Stimulated activated CD8-positive, alpha-beta memory T cell treated with anti-CD3 and anti-CD28 coated beads, Interleukin-7, amount 100 ng/mL, for 4 hours (primary cell): ENCODE measurements at places on chromosomes 16 and 17.

GRCh38 chr16:86928523-86929011 lies 350.2 kb downstream of the FOXL1 start:
- no peak for DNase-seq

DNA sequence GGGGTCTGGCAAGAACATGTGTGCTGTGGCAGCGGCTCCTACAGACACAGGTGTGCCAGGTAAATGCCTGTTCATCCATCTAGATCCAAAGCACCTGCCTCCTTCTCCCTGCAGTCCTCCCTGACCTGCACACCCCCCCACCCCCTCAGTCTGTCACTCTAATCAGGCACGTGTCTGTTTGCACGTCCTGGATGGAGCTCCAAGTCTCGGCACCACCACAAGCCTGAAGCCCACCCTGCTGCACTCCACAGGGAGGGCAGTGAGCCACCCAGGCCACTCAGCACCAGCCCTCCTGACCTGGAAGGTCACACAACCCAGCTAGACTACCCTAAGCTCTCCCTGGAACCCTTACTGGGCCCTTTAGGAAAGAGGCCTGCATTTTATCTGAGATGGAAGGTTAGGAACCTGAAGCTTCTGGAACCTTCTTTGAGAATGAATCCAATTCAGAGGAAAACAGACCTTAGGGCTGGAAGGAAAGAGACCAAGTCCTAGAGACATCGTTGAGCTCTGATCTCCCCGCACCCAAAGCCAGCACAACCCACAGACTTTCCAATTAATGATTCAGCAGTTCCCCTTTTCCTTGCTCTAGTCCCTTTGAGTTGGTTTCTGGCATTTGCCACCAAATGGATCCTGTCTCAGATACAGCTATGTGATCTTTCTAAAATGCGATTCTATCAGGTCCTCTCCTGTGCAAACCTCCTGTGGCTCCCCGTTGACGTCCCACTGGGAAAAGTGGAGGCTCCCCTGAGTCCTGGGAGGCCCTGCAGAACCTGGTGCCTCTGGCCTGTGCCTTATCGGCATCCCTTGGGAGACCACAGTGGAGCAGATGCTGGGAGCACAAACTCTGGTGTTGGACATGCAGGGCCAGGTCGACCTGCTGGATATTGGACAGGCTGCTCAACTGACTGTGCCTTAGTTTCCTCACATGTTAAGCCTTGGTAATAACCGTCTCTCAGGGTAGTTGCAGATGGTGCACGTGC lies 67.9 kb downstream of the PRMT7 start:
- no peak for DNase-seq

DNA sequence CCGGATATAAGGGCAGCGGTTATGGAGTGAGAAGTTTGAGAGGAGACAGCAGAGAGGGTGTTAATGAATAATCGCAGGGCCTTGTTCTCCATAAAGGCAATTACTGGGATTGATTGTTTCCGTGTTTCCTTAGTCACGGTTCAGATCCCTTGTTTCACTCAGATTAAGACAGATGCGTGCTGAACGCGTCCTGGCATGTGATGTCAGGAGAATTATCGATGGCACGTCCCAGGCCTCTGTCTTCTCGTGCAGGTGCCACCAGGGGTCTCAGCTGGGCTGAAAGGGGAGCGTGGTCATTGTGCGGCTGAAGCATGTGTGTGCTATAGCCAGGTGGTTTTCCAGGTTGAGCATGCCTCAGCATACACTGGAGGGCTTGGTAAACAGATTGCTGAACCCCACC lies 142.4 kb upstream of the NOL11 start:
- DNase-seq, result no peak

- DNase-seq, result peak; percentile 87
Measured at GRCh38 chr16:89505204-89506112, 2.7 kb upstream of the SPG7 start.

DNA sequence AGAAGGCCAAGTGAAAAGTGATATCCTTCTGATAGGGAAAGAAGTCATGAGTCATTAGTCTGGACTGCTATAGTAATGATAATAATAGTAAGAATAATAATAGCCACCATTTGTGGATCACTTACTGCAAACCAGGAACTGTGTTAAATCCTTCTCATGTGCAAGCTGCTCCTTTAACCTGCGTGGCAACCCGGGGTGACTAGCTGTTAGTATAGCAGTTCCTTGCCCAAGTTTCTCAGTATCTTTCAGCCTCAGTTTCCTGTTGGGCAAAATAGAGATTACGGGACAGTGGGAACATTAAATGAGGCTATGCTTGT lies 129.5 kb downstream of the CDH13 start:
- DNase-seq, result no peak

DNA sequence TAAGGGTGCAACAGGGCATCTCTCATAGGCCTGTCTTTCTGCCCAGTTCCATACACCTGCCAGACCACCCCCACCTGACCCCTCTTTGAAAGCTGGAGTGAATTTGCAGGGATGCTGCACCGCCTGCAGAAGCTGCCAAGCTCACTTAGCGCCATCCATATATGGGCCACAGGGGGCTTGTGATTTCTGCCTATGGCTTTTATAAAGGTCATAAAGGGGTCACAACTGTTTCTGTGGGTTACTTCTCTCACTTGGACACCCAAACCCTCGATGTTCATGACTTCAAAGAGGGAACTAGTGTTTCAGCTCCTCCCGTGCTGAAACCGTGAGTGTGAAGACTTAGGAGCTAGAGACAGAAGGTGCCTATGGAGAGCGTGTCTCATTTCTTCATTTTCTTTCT lies 23.9 kb upstream of the MEAK7 start:
- no peak for DNase-seq

DNA sequence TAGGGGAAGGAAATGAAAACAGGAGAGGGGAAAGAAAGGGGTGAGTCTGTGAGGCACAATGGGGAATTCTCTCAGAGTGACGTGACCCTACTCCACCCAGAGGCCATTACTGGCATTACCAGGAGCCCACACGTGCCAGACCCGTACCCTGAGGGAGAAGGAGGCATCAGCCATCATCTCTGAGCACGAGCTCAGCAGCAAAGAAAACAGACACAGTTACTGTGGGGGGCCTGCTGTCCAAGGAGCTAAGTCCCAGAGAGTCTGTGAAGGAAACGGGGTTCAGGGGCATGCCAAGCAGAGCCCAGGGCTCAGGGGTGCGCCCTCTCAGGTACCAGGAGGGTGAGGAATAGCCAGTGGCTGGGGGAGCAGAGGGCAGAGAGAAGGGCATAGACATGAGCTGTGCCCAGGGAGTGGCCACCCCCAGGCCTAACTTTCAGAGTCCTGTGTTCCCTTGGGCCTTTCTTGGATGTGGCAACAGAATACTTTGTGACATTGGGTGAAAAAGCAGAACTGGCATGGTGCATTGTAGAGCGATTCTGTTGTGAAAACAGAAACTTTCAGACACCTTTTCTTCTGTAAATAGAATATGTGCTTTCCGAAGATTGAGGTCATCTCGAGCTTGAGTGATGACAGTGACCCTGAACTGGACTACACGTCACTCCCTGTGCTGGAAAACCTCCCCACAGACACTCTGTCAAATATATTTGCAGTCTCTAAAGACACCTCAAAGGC lies 11.3 kb downstream of the TAF1C start:
- peak; percentile 39 for DNase-seq

GRCh38 chr16:17578981-17579874 lies 108.5 kb upstream of the XYLT1 start:
- peak; percentile 6 for DNase-seq

DNA sequence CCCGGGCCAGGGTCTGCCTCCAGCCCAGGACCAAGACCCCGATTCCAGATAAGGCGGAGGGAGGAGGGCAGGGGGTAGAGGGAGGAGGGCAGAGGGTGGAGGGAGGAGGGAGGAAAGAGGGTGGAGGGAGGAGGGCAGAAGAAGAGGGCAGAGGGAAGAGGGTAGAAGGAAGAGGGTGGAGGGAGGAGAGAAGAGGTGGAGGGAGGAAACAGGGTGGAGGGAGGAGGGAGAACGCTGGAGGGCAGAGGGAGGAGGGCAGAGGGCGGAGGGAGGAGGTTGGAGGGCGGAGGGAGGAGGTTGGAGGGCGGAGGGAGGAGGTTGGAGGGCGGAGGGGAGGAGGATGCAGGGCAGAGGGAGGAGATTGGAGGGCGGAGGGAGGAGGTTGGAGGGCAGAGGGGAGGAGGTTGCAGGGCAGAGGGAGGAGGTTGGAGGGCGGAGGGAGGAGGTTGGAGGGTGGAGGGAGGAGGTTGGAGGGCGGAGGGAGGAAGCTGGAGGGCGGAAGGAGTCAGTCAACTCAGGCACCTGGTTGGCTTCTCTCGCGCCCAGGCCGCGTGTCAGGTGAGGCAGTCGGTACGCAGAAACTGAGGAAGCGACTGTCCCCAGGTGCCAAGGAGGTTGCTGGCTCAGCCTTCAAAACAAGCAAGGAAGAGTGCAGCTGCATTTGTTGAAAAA lies 65.2 kb downstream of the KLHDC4 start:
- DNase-seq, result no peak

GRCh38 chr17:67829331-67829730 lies 4.0 kb downstream of the BPTF start:
- DNase-seq, result no peak

DNA sequence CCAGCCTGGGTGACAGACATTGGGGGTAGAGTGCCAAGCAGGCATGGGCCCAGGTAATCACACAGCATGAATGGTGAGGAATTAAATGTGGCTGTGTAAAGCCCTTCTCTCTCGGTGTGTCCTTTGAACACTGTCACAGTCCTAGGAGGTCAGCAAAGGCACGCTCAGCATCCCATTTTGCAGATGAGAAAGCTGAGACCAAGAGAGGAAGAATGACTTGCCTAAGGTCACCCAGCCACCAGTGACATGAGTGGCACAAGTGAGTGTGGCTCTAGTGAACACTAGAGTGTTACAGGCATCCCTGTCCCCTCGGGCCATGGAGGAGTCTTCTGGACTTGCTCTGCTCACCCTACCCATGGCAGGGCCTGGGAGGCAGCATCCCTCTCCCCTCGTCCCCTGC lies 10.7 kb downstream of the CTF1 start:
- no peak for DNase-seq

GRCh38 chr16:70726892-70727361 lies 41.1 kb upstream of the MTSS2 start:
- DNase-seq, result no peak

- DNase-seq, result no peak
Measured at GRCh38 chr17:77126519-77126918, 14.2 kb upstream of the SEC14L1 start.

DNA sequence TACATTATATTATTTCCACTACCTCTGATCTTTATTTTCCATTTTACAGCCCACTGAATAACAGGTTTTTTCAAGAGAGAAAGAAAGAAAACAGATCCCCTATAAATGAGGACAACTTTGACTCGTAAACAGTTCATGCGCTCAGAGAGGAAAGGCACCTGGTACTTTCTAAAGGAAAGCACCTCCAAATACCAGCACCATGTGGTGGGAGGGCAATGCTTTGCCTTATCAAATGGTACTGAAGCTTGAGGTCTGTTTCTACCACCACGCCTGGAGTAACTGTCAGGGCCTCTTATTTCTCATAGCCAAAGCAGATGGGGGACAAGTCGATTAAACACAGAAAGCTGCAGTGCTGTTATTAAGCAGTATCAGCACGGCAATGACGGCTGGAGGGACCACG lies 510.3 kb upstream of the ZFHX3 start:
- DNase-seq, result no peak

DNA sequence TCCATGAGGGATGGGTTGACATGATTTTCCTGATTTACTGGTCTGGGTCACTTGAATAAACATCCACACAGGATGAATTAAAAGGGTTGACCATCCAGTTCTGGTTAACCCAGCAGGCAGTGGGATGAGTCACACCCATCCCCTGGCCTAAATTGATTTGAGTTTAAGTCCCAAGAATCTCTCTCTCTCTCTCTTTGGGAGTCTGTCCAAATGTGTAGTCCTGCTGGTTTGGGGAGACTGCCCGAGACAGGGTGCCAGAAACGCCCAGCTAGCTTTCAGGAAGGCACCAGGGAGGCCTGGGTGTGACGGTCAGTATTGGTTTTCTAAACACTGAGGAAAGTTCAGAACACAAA lies 38.8 kb downstream of the SCPEP1 start:
- DNase-seq, result no peak

- no peak for DNase-seq
Measured at GRCh38 chr16:5502467-5502869, 404.9 kb upstream of the EEF2KMT start.

DNA sequence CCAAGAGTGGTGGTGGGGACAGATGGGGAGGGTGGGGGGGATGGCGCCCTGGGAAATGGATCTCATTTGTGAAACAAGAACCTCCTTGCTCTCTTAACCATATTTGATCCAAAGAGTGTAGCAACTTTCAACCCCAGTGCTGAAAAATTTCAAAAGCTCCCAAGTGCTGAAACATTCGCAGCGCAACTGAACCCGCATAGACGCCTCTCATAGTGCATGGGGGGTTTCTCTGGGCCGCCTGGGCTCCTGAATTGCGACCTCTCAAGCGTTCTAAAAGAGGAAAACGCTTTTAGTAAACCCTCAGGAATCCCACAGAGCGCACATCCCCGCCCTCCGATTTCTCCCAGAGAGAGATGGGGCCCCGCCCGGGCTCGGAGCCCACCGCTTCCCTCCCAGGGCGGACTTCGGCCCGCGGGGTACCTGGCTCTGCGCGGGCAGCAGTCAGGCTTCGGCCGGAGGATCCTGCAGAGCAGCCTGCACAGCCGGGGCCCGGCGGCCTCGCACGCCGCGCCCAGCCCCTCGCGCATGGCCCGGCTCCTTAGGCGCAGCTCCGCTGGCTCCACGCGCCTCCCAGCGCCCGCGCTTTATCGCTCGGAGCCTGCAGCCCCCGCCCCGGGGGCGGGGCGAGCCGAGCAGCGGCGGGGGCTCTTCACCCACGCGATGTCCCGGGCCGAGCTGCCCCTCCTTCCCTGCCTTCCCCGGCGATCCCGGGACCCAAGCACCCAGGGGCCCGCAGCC lies 7.0 kb downstream of the NOS2 start:
- no peak for DNase-seq

DNA sequence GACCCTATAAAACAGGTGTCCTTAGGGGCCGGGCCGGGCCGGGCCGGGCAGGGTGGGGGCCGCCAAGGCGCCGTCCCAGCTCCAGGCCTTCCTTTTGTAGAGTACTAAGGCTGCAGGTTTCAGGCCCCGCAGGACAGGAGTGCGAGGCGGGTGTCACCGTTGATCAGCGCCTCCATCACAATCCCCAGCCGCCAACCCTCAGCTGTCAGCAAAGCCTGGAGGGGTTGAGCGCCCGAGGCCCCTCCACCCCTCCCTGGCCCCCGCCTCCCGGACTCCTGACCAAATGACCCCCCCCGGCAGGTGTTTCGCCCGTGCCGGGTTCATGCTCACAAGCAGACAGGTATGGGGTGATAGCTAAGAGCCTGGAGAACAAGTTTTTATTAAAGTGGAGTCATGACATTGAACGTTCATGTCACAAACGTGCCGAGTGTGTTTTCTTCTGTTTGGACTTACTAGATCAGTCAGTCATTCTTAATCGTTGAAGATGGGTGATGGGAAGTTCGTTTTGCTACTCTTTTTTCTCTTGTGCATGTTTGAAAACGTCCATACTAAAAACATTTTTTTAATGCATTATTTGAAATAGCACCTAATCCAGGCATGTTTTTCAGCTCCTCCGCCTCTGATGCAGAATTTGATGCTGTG lies 534 bp downstream of the ARL2BP start:
- DNase-seq, result no peak

GRCh38 chr17:36130346-36130745 lies 26.7 kb downstream of the CCL4 start:
- DNase-seq, result no peak

GRCh38 chr17:12547831-12548230 lies 117.9 kb upstream of the MYOCD start:
- no peak for DNase-seq

GRCh38 chr17:64418506-64419339 lies 28.1 kb upstream of the PECAM1 start:
- DNase-seq, result no peak
